ENCODE measurements at places on chromosomes 6 and 20. TPM values are rescaled to one million over a fixed set of nuclear protein-coding genes. Genes with fewer than 3 reads are reported as not detected.

The MOG gene
- total RNA-seq, result not detected

The ERVFRD-1 gene
- total RNA-seq, result not detected

The RIMS4 gene
- total RNA-seq, result 96.1 TPM

- no peak overlapping the region for H3K27ac ChIP-seq
- no peak for DNase-seq
- H3K27me3 ChIP-seq, result no peaks in the 10 kb centered on the region
Measured at GRCh38 chr6:10733151-10733715, 10.4 kb downstream of the TMEM14C start.

Measured in glutamatergic neuron (in vitro differentiated cells).